ENCODE measurements at places on chromosomes 4 and X.

DNA sequence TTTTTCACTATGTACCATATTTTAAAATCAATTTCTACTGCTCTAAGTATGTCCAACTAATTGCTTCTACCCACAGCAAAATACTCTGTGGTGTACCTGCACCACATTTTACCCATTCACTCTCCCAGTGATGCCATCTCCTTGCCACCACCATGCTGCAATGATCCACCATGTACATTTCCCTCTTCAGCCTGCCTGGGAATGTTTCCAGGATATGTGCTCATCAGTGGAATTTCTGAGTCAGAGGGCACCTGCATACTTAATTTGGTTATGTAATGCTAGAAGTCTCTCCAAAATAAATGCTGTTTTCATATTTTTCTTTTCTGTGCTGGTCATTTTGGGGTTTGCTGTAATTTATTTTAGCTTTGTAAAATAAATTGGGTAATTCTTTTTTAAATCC is 33.2 kb upstream of the OCIAD2 start:
- DNase-seq = no peak

GRCh38 chr4:54233277-54233696 is 4.2 kb downstream of the PDGFRA start:
- DNase-seq = peak; percentile 87

DNA sequence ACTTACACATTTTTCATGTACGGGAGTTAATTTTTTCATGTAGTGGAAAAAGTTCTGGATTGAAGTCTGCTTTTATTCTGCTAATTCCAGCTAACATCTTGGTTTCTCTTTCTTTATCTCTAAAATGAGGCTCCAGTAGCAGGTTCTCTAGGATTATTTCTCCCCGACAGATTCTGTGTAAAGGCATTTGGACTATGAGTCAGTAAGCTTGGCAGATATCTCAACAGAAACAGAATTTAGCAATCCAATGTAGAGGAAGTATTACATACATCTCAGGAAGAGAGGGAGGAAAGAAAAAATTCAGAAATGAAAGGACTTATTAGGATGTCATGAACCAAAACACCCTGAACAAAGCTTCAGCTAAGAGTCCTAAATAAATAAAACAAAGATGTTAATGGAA is 1682.3 kb upstream of the TENM3 start:
- no peak for DNase-seq

- no peak for DNase-seq
Measured at GRCh38 chr4:162406637-162407365, 243.0 kb upstream of the FSTL5 start.

DNA sequence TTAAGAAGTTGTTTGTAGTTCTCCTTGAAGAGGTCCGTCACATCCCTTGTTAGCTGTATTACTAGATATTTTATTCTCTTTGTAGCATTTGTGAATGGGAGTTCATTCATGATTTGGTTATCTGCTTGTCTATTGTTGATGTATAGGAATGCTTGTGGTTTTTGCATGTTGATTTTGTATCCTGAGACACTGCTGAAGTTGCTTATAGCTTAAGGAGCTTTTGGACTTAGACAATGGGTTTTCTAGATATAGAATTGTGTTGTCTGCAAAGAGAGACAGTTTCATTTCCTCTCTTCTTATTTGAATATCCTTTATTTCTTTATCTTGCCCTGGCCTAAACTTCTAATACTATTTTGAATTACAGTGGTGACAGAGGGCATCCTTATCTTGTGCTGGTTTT is 52.1 kb upstream of the GRID2 start:
- no peak for DNase-seq

DNA sequence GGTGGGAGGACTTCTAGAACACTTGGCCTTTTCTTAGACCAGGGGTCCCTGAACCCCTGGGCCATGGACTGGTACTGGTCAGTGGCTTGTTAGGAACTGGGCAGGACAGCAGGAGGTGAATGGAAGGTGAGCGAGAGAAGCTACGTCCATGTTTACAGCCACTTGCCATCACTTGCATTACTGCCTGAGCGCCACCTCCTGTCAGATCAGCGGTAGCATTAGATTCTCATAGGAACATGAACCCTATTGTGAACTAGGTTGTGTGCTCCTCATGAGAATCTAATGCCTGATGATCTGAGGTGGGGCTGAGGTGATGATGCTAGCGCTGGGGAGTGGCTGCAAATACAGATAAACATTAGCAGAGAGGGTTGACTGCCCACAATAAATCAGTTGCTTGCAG is 100.9 kb upstream of the IGFBP7 start:
- no peak for DNase-seq

DNA sequence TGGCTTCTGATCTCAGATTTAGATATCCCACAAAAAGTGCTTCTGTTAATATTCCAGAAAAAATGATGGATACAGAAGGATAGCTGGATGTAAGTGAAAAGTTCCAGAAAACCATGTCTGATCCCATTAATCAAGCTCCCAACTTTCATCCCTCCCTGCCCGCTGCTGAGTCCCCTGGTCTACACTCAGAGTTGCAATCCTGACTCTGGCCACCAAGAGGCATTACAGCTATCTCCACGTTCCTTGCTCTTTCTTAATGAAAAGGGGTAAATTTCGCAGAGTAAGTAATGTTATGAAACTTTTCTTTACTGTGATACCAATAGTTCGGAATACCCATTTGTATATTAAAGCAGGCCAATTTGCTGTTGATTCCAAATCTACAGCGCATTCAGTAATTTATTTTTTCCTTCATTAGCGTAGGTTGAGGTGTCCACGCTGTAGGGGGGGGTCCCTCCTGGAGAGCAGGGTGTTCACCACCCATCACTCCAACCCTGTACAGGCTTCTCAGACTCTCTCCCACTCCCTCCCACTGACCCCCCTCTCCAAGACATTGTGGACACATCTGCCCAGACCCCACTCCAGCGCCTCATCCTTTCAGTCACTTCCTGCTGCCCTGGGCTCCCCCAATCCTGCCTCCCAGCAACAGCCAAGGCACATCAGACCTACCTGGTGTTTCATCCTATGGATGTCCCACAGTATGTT is 55.1 kb downstream of the RAB40A start:
- peak; percentile 32 for DNase-seq

GRCh38 chr4:55087913-55088260 is 37.5 kb downstream of the KDR start:
- no peak for DNase-seq
